ENCODE measurements at places on chromosomes 2 and 18.

DNA sequence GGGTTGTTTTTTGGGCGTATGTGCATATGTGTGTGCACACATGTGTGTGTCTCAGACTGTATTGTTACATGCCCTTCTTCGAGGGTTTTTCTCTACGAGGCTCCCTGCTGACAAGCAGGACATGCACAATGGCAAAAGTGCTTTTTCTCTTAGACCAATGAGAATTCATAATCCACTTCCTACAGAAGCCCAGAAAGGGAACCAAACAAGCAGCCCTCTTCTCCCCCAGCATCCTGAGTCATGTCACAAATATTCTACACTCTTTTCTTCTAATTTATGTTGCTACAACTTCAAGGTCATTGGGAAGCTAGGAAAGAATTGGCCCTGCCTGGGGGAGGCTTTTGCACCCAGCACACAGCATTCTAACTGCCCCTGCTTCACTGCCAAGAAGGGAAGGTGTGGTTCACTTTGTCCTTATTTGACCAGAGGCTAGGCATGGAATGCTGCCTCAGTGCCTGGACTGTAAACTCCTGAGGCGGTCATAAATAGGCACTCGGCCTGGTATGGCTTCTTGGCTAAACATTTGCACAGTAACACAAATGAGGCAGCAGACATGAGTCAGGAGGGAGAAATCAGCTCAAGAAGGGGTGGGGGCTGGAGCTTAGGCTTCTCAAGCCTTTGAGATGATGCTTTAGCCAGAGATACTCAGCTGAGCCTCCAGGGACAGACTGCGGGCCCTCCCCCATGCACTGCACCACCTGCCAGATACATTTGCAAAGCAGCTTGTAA is 92.7 kb upstream of the KLF7 start:
- no peak for DNase-seq

GRCh38 chr18:10036479-10036878 is 122.7 kb downstream of the VAPA start:
- DNase-seq = no peak

DNA sequence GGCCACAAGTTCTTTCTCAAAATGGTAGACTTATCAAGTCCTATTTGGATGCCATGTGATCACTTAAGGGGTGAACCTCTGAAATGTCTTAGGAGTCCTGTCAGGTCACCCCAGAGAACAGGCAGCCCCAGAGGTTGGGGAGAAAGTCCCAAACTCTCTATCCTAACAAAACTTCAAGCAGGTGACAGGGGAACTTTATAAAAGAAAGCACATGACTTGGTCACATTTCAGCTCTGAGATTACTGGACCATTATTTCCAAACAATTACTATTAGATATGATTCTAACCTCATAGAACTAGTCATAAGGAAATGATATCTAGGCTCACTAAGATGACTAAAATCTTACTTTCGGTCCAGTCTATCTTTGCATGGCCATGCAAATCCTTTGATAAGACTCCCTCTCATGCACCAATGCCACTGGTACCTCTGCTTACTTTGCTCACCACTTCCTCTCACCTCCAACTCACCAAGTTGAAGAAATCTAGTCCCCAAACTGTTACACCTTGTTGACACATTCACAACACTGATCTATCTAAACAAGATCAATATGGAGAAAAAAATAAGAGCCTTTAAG is 107.0 kb downstream of the GALNT14 start:
- no peak for DNase-seq

DNA sequence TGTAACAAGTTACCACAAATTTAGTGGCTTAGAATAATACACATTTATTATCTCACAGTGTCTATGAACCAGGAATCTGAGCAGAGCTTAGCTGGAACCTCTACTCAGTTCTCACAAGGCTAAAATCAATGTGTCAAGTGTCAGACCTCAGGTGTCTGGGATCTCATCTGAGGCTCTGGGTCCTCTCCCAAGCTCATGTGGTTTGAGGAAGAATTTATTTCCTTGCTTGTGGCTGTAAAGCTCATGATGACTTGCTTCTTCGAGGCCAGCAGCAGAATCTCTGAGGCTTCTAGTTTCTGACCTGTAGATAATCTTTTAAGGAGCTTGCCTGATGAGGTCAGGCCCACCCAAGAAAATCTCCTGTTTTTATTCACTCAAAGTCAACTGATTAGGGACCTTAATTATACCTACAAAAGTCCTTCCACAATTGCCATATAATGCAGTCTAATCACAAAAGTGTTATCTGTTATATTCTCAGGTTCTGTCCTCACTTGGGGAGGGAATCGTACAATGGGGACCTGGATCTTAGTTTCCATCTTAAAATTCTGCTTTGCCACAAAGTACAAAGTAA is 14.3 kb downstream of the NCKAP5 start:
- DNase-seq = no peak

DNA sequence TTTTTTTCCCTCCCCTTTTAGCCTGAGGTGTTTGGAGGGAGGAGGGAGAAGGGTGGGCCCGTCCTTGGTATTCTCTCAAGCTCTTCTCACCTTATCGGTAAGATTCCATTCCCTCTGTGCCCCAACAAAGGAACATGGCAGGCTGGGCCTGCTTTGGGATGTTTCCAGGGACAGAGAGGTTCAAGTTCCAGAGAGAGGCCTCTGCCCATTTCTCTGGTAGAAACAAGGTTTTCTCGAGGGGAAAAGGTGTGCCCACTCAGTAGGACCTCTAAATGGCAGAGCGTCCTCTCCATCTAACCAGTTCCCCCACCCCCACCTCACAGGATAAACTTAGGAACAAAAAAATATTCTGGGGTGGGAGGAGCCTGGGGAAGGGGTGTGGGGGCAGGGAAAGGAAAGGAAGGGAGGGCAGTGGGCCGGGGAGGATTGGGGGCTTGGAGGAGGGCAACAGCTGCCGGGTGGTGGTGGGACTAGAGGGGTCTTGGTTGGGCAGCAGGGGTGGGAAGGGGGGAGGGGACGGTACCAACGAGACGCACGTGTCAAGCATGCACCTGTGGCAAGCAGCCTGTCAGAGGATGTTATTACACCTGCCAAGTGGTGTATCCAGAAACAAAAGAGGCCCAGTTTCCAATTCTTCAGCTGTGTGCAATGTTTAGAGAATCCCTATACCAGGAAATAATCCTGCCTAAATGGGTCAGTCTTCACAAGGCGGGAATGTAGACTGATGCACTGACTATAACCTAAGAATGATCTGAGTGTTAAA is 2.1 kb downstream of the PCBP1 start:
- DNase-seq = no peak
